Stimulated activated CD4-positive, alpha-beta T cell treated with anti-CD3 and anti-CD28 coated beads, Interleukin-12 subunit alpha, Interleukin-12 subunit beta, amount 100 ng/mL, for 4 hours (primary cell): ENCODE measurements at places on chromosomes 3 and 15.

DNA sequence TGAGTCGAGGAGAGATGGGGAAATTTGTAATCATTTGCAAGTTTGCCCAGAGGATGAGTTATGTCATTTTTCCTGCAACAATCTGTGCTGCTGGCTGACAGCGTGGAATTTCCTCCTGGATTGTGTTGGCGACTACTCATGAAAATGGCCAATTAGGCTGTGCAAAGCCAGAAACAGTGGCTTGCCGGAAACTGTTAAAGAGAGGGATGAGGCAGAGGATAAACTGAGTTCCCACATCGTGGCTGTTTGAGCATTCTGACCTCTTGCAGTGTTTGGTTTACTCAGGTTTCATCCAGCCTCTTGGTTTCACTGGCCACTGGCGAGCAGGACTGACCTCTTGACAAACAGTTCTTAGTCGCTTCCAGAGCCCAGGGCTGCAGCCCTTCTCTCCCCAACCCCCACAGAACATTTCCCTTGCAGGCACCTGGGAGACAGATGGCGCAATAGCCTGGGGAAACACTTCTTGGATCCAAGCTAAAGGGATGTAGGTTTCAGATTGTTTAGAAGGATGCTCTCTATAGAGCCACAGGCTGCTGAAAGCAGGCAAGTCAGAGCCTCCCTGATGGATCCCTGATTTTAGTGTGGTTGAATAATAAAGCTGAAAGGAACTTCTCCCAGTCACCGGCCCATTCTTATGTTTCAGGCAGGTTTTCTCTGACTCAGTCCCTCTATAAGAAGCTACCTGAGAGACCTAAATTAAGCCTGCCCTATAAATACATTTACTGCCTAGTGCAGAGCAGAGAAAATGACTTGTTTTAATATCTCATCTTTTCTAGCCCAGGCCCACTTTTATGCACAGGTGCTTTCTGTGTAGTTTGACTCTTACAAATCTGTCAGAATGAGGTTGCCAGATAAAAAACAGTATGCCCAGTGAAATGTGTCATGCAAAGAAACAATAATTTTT, 92.8 kb upstream of the UBE2E1 start:
- DNase-seq = no peak

- DNase-seq = no peak
Observed at GRCh38 chr3:20353286-20353685, 167.3 kb upstream of the SGO1 start.

DNA sequence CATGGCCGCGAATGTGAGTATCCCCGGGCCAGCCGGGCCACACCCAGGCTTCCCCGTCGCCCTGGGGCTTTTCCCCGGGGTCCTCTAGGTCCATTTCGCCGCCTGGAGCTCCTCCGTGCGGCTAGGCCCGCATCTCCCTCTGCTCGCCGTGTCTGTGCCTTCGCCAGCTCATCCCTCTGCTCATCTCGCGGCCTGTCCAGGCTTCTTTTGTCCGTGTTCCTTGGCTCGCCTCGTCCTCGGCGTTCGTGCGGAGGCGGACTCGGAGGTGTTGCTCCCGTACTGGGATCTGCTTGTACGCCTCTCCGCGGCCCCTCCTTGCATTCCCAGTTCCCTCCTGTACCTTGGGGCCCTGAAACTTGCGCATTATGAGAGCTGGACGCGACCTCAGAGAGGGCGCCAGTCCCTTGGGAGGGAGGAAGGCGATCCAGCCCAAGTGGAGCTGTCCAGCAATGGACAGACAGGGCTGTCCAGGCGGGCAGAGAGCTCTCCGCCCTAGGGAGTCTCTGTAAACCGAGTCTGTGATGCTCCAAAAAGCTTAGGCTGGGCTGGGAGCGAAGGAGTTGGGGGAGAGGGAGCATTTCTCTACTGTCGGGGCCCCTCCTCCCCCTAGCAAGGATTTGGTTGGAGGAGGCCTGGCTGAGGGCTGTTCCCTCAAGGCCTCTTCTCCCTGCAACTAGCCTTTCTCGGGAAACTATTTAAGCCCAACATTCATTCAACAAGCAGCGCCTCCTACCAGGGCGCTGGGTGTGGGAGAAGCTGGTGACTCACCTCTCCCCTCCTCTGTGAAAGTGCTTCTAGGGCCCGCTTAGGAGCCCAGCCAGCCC, 553 bp downstream of the TMEM43 start:
- DNase-seq = peak; percentile 59

DNA sequence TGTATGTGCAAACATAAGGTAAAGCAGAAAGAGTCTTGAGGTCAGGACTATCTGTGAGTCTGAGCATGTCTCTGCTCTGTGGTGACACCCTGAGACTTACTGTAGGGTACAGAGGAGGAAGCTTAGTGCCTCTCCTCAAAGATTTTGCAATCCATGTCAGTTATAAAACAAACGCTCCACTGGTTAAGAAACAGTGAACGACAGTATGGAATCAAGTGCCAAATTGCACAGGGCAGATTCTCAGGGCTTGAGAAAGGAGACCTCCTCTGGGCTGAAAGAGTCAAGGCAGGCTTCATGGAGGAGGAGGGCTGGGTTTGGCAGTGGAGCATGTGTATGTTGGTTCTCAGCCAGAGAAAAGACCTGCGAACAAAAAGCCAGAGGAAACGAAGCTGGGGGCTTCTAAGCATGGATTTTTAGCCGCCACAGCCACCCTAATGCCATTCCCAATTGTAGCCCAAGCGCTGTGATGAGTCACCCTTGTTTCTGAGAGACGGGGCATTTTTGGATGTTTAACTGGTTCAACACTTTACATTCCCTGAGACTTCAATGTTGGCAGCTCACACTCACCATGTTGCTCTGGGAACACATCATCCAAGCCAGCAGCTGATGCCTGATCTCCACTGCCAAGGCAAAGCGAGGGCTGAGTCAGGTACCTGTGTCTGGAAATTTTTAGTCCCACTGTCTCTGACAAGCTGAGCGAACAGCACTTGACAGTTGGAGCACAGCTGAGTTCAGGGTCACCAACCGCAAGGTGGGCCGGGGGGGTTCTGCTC, 3.4 kb upstream of the DGKG start:
- no peak for DNase-seq

- no peak for DNase-seq
Observed at GRCh38 chr3:60282866-60283265, 968.4 kb downstream of the FHIT start.

DNA sequence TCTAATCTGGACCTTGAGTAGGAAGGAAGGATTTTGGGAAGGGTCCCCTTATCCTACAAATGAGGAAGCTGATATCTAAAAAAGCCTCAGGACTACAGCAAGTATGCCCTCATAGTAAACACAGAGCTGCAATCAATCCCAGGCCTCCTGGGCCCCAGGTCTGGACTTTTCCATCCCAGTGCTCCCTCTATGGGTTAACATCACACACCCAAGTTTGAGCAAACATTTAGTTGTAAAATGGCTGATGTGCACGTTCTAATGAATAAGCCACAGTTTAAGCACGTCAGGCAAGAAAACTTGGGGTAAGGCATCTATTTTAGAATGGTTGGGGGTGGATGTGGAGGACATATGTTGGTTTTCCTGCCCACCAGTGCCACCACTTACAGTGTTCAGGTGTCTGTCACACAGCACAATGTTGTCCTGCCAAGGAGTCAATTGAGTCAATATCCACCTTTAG, 44.3 kb upstream of the UBE2E1 start:
- no peak for DNase-seq

GRCh38 chr3:182028081-182028480, 316.4 kb downstream of the SOX2 start:
- no peak for DNase-seq

GRCh38 chr3:114389156-114389555, 95.3 kb downstream of the TIGIT start:
- no peak for DNase-seq

GRCh38 chr15:41968701-41969100, 3.7 kb downstream of the EHD4 start:
- no peak for DNase-seq

DNA sequence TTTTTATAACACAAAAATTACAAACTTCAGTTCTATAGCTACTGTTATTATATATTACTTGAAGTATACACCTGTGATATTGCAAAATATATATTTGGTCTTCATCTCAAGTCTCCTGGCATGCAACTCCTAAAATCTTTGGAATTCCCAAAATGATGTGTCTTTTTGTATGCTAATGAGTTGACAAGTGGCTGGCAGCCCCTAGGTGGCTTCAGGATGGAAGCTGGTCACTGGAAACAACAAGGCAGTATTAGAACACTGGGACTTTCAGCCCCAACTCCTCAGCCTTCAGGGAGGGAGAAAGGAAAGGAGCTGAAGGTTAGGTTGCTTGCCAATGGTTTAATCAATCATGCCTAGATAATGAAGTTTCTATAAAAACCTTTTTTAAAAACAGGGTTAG, 112.0 kb downstream of the SCAPER start:
- no peak for DNase-seq

GRCh38 chr3:26621906-26622620, 509 bp upstream of the LRRC3B start:
- DNase-seq = no peak

- DNase-seq = no peak
Observed at GRCh38 chr3:161800985-161801559, 304.5 kb downstream of the OTOL1 start.

DNA sequence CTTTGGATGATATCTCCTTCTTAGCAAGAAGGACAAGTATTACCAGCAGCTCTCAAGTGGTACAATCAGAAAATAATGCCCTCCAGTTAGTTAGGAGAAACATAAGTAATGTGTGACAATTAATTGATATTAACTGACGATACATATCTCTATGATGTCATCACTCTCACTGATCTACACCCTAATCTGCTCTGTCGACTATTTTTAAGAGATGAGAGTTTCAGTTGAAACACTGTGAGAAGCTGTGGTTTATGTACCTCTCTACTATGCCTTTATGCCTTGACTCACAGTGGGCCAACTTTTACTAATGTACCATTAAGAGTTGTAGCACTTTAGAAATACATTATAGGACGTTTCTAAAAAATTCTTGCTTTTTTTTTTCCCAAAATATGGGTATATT, 8.6 kb downstream of the CEP152 start:
- no peak for DNase-seq

- DNase-seq = no peak
Observed at GRCh38 chr15:53454843-53455721, 304.4 kb downstream of the WDR72 start.

DNA sequence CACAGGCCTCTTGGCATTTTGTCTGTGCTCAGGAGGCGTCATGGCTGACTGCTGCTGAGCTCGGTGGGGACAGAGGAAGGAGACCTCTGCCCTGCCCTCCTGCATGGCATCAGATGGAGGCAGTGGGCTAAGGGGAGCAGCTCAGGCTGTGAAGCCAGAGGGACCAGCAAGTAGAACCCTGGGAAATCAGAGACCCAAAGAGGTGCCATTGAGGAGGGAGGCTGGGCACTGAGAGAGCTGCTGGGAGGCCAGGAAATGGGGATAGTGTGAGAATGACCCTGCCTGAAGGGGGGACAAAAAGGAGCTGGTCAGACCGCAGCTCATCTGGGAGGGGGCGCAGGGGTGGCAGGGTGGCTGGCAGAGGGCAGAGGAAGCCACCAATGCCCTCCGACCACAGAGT, 136.8 kb downstream of the FBLN2 start:
- no peak for DNase-seq

DNA sequence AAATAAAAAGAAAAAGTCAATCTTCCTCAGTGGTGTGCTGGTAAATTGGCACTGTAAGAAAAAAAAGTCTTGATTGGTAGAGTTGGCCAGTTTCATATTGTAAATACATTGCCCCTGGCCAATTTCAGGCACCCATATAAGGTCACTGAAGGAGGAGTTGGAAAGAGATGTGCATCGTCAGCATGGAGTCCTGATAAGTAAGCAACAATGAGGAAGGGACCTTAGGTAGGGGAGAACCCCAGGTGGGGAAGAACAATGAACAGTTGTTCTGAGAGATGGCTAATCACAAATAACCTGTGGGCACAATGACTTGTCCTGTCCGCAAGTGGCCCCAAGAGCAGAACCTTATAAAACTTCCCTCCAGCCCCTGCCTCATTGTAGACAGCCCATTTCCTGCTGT, 8.6 kb upstream of the CYP8B1 start:
- no peak for DNase-seq

DNA sequence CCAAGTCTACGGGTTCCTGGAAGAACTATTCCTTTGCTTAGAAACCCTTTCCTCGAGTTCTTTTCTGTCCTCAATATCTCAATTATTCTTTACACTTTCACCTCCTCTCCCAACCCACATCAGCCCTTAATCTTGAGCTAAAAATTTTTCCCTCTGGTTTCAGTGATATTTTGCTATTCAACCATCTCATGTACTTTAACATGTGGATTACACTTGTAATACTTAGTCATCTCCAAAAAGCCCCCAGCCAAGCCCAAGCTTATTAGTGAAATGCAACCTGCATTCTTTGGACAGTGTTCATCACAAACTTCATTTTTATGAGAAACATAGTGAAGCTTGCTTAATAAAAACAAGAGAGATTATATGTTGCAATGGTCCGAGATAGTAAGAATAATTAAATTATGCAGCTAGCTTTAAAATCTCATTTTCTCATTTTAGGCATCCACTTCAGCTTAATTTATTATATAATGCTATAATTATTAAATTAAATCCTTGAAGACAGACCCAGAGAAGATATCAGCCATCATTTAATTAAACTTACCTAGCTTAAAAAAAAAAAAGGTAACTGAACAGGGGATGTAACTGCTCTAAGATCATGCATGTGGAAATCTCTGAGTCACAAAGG, 534.5 kb upstream of the TBL1XR1 start:
- no peak for DNase-seq

GRCh38 chr3:184811034-184811433, 932 bp upstream of the VPS8 start:
- no peak for DNase-seq

DNA sequence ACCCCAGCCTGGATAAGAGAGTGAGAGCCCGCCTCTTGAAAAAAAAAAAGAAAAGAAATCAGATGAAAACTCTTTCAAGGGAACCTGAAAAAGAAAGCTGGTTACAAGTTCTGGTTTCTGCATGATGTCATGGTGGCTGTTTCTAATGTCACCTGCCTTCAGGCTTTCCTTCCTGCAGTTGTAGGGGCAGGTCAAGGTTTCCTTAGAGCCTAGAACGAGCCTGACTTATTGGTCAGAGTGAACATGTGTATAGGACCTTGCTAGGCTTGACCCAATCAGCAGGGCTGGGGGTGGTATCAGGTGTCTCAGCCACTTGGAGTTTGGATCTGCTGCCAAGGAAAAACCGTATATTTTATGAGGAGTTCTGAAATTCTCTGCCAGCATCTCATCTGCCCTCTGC, 3.8 kb downstream of the IVD start:
- DNase-seq = no peak

GRCh38 chr3:128281056-128281455, 127.8 kb downstream of the EEFSEC start:
- no peak for DNase-seq

GRCh38 chr15:48930735-48931134, 33.0 kb downstream of the SHC4 start:
- DNase-seq = no peak

DNA sequence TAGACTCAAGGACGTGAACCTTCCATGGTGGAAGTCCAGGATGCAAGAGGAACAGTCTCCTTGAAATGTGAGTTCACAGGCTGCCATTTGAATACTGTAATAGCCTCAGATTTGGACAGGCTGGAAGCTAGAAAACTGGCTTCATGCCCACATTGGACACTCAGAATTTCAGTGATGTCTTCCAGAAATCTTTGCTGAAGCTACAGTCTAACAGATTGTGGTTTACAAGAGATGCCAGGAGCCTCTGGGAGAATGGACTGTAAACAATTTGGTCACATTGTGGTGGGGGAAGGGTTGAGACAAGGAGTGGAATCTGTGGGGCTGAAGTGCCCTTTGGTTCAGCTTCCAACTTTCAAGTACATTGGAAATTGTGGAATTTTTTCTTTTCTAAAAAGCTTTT, 252.0 kb upstream of the PROK2 start:
- no peak for DNase-seq

- no peak for DNase-seq
Observed at GRCh38 chr3:60660026-60660425, 591.2 kb downstream of the FHIT start.
